ENCODE measurements at places on chromosomes 4 and X.

- no peak for DNase-seq
Measured at GRCh38 chrX:122625239-122625638, 558.8 kb upstream of the GRIA3 start.

- no peak for DNase-seq
Measured at GRCh38 chr4:111937368-111937767, 207.9 kb upstream of the FAM241A start.

GRCh38 chrX:132740316-132741123 lies 217.9 kb downstream of the HS6ST2 start:
- DNase-seq, result no peak

DNA sequence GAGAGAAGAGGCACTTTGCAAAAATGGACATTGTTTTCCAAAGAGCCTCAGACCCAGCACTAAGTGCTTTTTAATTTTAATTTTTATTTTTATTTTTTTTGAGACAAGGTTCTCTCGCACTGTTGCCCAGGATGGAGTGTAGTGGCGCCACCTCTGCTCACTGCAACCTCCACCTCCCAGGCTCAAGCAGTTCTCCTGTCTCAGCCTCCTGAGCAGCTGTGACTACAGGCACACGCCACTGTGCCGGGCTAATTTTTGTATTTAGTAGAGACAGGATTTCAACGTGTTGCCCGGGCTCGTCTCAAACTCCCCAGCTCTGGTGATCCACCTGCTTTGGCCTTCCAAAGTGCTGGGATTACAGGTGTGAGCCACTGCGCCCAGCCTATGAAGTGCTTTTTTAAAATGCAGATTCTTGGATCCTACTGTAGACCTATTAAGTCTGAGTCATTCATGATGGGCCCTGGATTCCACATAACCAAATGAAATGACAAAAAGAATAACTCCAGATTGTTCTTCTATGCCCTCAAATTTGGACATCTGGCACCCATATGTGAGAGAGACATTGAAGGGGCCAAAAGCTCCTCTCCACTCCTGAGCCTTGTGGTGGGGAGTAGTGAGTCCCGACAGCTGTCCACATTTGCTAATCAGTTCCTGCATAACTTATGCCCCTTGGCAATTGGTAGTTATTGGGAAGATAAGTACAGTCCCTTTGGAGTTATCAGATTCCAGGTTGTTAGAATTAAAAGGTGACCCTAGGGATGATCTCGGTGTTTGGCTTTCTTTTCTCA lies 3.6 kb downstream of the NOCT start:
- DNase-seq, result no peak

Measured in smooth muscle cell of the brain vasculature (primary cell).